Stimulated activated CD4-positive, alpha-beta T cell treated with anti-CD3 and anti-CD28 coated beads, Interleukin-1b, Interleukin-23, amount 100 ng/mL, for 48 hours (primary cell): ENCODE measurements at places on chromosomes 5 and 9.

GRCh38 chr5:138503487-138504270 is 38.4 kb downstream of the EGR1 start:
- no peak for DNase-seq

GRCh38 chr9:121498487-121499176 is 1.0 kb downstream of the GGTA1 start:
- no peak for DNase-seq

GRCh38 chr9:40927851-40928802 is 200.4 kb downstream of the FOXD4L6 start:
- no peak for DNase-seq

GRCh38 chr5:67179697-67180361 is 16.8 kb downstream of the CD180 start:
- no peak for DNase-seq

- peak; percentile 18 for DNase-seq
Measured at GRCh38 chr5:67100301-67100700, 96.3 kb downstream of the CD180 start.

DNA sequence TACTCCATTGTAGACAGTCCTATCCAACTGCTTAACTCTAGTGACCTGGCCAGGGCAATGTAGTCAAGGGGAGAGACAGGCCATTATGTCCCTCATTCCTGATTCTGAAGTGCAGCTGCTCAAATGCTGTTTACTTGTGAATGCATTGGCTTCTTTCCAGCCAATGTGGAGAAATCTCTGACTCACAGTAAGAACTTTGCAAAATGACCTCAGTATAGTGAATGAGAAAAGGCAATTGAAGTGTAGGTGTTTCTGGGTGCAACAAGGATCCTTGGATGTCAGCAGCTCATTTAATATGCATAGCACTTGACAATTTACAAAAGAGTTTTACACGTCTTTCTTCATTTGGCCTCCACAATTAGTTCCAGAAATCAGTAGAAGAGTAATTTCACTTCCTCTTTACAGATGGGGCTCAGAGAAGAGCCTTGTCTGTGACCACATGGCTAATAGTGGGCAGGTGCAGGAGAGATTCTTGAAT is 367.2 kb downstream of the OSTF1 start:
- DNase-seq, result no peak

GRCh38 chr9:116267021-116267420 is 113.4 kb downstream of the PAPPA start:
- DNase-seq, result no peak

GRCh38 chr9:61666310-61666709 is 476.5 kb downstream of the SPATA31A7 start:
- no peak for DNase-seq

DNA sequence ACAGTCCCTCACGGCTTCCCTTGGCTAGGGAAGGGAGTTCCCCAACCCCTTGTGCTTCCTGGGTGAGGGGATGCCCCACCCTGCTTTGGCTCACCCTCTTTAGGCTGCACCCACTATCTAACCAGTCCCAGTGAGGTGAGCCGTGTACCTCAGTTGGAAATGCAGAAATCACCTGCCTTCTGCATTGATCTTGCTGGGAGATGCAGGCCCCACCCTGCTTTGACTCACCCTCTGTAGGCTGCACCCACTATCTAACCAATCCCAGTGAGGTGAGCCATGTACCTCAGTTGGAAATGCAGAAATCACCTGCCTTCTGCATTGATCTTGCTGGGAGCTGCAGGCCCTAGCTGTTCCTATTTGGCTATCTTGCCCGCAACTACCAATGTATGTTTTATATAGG is 44.7 kb downstream of the CCL28 start:
- DNase-seq, result no peak

DNA sequence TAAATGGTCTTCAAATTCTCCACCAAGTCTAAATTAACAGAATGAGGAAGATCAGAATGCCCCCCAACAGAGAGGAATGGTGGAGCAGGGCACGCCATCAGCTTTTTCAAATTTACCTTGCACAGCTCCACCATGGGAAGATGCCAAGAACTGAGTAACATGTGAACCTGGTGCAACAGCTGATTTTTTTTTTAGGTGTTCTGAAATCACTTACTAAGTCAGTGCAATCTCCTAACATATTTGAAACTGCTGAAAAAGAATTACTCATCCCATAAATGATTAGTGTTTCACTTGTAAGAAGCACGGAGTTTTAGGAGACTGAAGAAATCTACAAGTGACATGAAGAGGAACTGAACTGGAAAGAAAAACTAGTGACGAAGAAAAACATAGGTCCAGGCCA is 5.1 kb downstream of the TMEM245 start:
- DNase-seq, result no peak
